ENCODE measurements at places on chromosomes 13 and 19.

DNA sequence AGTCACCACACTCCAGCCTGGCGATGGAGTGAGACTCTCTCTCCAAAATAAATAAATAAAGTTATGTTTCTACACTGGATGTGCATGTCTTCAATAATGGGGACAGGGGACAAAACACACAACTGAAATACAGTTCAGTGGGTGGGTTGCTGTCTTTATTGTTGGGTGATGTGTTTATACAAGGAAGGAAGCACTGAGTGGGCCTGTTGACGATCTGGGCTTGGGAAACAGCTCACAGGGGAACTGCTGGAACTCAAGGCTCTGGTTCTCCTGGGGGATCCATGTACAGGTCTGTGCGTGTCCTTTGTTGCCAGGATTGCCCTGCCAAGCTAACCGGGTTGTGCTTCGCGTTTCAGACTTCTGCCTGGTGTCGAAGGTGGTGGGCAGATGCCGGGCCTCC is 18.9 kb downstream of the SPINT2 start:
- DNase-seq = no peak

DNA sequence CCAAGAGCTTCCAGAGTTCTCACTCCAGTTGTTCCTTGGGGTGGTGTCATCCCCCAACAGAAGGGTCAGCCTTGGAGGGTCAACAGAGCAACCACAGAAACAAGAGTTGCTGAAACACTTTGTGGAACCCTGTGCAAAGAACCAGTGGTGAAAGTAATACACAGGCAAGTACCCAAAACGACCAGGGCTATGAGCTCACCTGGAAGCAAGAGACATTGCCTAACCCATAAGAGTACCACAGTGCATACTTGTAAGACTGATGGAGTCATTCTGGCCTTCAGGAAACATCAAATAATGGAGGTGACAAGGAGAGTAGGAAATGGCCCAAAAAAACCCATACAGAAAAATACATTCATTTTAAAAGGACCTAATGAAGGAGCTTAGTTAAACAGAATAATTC is 184.3 kb upstream of the TSC22D1 start:
- DNase-seq = peak; percentile 37

DNA sequence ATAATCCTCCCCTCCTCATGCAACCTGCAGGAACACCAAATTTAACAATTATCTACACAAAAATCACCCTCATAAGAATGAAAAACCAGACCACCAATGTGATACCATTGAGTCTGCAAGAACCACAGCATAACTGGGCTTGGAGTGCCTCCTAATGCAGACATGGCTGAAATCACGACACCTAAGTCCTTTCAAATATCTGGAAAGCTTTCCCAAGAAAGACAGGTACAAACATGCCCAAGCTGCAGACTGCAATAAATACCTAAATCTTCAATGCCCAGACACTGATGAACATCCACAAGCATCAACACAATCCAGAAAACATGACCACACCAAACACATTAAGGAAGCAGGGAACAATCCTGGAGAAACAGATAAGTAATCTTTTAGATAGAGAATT is 417.1 kb downstream of the LMO7 start:
- no peak for DNase-seq

- no peak for DNase-seq
Measured at GRCh38 chr13:78201411-78201810, 282.8 kb upstream of the EDNRB start.

GRCh38 chr13:90933097-90933826 is 414.2 kb upstream of the MIR17HG start:
- DNase-seq = peak; percentile 6

DNA sequence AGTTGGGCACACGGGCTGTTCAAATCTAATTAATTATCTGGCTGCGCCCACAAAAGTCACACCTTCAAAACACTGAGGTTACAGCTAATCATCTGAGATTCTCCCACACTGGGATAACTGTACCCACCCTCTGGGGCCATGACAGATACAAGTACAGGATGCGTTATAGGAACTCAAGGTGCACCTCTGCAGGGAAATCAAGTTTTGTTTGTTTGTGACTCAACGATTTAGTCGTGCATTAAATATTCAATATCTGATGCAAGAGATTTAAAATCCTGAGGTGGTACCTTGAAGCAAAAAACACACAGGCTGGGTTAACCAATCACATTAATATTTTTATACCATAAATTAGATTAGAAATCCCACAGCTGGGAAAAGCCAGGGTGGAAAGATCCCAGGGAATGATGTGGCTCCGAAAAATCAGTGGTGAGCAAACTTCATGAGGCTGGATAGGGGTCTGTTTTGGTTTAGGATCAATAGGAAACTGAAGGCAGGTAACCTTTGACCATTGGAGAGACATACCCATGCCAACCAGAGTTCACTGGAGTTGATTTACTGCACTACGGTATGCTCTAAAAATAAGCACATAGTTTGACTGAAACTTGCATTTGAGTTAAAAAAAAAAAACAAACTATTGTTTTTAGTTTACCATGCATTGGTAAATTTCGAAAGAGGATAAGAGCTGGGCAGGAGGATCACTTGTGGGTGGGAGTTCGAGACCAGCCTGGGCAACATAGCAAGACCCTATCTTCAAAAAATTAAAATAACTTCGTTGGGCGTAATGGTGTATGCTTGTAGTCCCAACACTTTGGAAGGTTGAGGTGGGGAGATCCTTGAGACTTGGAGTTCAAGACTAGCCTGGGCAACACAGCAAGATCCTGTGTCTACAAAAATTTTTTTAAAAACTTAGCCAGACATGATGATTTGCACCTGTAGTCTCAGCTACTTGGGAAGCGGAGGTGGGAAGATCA is 23.9 kb upstream of the CEBPG start:
- DNase-seq = no peak

- DNase-seq = no peak
Measured at GRCh38 chr19:55312621-55313512, 12.3 kb downstream of the TMEM150B start.

GRCh38 chr13:25288966-25289365 is 1.7 kb upstream of the MTMR6 start:
- DNase-seq = peak; percentile 13

DNA sequence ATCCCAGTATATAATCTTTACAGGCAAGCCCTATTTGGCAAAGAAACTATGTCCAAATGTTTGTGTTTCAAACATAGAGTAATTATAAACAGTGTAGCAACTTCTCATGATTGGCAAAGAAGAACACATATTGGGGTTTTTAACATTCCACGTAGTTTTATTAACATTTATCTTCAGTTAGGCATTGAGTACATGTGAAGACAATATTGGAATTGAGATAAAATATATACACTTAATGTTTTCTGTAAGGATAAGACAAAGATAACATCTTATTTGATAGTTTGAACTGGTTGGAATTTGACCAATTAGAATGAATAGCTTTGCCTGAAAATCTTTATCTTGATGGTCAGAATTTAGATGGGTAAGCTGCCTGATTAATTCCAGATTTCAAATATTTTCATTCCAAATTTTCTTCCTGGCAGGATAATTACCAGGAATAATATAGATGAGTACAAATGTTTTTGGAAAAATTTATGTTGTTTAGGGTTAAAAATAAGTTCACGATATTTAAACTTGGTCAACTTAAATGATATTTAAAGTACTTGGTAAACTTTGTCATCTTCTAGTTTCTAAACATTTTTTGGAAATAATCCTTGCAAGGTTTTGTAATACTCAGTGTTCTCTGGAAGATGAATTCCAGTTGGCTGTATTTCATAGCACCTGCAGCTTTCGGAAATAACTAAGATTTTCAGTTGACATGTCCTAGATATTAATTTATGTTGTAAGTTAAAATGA is 536.5 kb upstream of the SPRY2 start:
- DNase-seq = no peak

DNA sequence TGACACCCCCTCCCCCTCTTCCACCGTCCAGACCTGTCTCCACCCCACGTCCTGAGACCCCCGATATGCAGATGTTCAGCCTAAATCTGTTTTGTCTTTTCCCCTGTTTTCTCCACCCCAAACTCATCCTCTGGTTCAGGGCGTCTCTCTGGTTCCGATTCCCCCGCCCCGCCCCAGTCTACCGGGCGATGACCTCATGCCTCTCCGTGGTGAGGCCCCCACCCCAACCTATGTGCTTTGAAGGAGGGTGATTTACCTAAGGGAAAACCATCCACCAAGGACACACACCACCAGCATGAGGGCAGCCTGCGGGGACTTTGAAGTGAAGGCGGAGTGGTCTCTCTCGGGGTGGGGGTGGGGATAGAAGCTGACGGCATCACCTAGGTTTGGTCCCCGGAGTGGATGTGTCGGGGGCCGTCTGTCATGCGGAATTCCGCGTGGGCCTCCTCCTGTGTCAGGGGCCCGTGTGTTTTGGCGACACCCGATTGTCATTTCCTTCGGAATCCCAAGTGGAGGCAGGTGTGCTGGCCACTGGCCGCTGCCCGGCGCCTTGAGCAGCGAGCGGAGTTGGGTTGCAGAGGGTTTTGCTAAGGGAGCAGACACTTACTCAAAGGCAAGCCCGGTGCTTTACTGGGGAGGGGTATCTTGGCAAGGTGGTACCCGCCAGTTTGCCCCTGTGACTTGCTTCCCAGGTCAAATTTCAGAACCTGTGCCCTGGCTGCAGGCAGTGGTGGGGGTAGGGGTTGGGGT is 1.4 kb downstream of the FZR1 start:
- DNase-seq = no peak

DNA sequence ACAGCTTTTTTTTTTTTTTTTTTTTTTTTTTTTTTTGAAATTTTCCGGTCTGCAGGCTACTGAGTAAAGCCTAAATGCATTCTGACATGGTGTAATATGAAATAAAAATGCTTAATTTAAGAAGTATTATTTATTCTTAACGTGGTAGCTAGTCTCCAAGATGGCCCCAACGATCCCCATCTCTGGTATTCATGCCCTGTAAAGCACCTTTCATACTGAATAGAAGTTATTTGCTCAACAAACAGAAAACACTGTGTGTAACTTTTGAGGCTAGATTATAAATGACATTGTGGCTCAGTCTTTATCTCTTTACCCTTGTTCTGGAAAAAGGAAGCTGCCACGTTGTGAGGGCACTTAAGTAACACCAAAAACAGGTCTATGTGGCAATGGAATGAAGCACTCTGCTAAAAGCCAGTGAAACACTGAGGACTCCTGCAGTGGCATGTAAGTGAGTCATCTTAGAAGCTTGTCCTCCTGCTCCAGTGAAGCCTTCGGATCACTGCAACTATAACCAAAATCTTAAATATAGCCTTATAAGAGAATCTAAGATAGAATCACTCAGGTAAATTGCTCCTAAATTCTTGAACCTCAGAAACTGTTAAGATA is 128.7 kb downstream of the UGGT2 start:
- peak; percentile 26 for DNase-seq

DNA sequence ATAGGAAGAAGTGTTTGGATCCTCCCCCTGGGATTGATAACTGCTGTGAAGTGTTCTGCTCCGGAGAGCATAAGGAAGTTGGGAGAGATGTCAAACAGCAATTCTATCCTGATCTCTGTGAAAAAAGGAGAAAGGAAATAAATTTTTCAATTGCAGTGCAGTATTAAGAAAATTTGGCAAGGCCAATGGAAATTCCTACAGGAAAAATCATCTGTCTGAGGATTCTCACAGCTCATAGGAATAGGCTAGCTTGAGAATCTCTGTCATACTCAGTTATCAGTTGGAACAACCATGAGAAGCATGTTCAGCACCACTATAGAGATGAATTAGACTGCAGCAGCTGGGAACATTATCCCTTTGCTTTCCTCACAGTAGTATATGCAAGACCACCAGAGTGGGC is 1238.9 kb upstream of the MIR17HG start:
- no peak for DNase-seq

GRCh38 chr13:41306271-41307145 is 4.6 kb upstream of the NAA16 start:
- DNase-seq = no peak

DNA sequence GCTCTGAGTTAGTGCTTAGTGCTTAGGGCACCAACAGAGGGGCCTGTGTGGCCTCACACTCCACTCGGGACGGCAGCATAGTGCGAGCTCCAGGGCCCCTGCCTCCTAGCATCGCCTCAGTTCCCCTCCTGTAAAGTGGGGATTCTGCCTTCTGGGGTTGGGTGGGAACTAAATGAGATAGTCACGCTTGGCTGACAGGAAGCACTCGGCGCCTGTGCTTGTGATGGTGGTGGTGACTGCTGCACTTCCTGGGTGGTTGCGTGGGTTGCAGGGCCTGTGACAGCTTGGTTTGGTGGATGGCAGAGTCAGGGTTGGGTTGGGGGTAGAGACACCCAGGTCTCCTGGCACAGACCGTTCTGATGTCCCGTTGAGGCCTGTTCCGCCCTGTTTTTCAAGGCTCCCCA is 7.7 kb downstream of the PLEKHF1 start:
- no peak for DNase-seq

DNA sequence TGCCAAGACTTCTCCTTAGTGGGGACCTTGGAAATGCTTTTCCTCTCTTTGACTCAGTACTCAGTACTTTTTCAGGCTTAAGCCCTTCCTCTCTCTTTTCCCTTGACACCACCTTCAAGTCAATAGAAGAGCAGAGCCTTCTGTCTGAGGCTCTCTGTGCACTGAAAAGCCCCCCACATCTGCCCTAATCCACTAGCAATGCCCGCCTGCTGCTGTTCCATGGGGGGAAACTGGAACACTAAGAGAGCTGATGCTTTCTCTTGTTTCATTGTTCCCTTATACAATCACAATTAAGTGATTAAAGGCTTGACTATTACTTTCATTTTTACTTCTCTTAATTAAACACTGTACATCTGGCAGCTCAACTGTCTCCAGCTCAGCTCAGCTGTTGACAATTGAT is 254.5 kb downstream of the SLITRK6 start:
- DNase-seq = no peak

DNA sequence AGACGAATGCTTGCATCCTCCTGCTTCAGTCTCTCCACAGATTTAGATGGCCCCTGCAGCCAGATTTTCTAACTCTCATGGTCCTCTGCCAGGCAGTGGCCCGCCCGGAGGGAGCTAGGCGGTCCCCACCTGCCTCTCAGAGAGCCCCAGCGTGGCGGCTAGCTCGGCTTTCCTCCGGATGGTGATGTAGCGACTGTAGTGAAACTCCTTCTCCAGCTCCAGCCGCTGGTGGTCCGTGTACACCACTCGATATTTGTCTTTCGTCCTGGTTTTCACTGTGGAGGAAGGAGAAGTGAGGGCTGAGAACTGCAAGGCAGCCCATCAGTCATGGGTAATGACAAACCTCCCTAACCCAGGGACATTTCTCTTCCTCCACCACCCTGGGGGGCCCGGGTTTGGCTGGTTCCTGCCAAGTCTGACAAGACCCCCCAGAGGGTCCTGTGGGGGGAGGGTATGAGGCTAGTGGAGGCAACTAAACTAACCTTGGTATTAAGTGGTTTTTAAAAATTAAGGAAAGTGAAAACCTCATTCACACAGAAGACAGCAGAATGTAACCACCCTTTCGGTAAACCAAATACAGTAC is 4.3 kb downstream of the CDX2 start:
- DNase-seq = no peak

- no peak for DNase-seq
Measured at GRCh38 chr13:108070491-108070890, 144.8 kb downstream of the LIG4 start.

- DNase-seq = peak; percentile 93
Measured at GRCh38 chr19:21482863-21483276, 22.5 kb upstream of the ZNF429 start.

DNA sequence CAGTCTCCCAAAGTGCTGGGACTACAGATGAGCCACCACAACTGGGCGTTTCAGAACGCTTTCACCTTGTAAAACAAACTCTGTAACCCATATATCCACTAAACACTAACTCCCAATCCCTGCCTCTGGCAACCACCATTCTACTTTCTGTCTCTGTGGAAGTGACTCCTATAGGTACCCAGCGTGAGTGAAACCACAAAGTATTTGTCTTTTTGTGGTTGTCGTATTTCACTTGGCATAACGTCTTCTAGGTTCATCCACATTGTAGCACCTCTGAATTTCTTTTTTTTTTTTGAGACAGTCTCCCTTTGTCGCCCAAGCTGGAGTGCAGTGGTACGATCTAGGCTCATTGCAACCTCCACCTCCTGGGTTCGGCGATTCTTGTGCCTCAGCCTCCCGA is 44.8 kb downstream of the BRD4 start:
- DNase-seq = no peak
